NCI-H510A (cell line): ENCODE measurements at places on chromosomes 12 and 14.

- peak; percentile 54 for DNase-seq
Measured at GRCh38 chr12:49189731-49190716, 1.1 kb upstream of the TUBA1A start.

DNA sequence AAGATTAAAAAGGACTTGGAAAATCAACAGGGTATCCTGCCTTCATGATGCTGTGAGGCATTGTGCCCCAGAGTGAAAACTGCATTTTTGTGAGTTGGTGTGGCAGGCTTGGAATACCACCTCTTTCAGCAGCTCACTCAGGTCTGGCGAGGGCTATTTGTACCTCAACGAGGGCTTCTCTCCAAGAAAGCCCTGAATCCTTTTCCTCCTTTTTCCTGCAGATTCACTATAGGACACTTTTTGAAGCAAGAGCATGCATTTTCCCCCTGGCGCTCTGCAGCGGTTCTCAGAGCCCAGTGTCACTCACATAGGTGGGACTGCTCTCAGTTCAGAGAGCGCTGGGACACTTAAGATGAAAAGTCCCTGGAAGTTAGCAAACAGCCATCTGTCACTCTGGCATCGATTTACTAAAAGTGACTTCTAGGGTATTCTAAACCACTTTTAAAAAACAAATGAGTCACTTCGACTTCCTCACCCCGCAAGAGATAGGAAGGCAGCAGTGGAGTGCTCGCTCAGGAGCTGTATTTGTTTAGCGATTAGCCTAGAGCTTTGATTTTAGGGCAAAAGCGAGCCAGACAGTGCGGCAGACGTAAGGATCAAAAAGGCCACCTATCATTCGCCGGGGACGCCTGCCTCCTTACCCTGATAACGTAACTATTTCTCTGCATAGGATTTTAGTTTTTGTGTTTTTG, 782 bp upstream of the LGR5 start:
- no peak for DNase-seq

DNA sequence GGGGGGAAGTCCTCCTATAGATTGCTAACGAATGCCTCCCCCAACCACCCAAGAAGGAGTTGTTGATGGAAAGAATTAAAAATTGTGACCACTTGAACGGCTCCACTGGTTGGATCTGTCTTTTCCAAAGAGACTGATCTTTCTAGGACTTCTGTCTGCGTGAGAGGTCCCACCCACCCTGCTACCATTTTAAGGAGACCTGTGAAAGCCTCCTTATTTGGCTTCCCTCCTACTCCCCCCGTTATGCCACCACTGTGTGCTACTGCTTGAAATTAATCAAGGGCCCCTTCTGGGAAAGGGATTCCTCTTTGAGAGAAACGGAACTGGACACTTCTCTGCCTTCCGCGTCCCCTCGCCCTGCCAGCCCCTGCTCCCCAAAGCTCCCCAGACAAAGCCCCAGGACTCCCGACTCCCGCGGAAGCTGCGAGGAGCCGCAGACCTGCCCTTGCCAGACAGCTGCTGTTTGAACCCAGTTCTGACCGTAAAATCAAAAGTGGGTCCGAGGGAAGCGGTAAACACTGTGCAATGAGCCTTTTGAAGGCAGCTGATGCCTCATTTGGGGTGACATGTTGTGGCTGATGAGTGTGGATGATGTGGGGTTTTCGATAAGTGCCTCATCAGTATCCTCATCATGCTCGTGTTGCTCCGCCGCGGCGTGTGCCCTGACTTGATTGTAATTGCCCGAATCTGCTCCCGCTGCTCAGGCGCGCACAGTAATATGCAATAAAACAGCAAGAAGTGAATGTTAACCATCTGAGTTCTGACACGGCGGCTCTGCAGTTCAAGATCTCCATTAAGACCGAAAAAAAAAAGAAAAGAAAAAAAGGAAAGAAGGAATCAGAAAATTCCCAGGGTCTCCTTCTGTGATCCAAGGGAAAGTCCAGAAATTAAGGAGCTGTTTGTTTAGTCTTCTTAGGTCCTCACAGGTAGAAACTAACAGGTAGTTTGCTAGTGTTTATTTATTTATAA, 48.2 kb downstream of the MBIP start:
- no peak for DNase-seq

DNA sequence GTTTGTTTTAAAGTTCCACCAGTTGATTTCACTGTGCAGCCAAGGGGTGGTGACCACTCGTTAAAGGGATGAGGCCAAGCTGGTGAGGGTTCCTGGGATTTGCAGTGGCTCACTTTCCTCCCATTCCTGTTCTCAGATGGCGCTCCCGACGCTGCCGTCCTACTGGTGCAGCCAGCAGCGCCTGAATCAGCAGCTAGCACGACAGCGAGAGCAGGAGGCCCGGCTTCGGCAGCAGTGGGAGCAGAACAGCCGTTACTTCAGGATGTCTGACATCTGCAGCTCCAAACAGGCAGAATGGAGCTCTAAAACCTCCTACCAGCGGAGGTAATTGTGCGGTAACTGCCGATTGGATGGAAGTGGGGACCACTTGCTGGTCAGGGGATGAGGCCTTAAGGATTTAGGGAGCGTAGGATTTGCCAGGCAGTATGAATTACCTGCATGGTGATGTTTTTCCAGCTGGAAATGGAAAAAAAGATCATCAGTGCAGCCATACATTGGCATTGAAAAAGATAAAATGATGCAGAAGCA, 2.9 kb downstream of the TCHP start:
- DNase-seq: no peak

DNA sequence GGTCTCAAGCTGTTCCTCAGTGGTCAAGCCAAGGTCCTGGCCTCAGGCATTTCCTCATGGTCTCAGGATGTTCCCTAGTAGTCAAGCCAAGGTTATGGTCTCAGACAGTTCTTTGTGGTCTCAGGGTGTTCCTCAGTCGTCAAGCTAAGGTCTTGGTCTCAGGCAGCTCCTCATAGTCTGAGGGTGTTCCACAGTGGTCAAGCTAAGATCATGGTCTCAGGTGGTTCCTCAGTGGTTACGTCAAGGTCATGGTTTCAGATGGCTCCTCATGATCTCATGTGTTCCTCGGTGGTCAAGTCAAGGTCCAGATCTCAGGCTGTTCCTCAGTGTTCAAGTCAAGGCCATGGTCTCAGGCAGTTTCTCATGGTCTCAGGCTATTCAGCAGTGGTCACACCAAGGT, 540.1 kb downstream of the VRK1 start:
- no peak for DNase-seq

DNA sequence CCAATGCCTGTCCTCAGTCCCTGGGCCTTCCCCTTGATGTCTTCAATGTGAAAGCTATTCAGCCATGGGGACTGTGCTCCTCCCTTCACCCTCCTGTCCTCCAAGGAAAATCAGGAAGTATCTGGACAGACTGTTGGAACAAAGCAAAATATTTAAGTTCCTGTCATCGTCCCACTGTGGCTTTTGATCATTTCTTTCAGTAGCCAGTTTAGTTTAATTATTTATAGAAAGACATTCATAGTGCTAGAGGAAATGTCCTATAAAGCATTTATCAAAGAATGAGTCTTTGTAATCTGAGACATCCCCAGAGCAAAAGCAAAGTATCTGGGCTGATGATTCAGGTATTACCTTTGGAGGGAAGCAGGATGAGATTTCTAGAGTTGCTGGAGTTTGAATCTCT, 254.1 kb downstream of the NRXN3 start:
- DNase-seq: no peak

DNA sequence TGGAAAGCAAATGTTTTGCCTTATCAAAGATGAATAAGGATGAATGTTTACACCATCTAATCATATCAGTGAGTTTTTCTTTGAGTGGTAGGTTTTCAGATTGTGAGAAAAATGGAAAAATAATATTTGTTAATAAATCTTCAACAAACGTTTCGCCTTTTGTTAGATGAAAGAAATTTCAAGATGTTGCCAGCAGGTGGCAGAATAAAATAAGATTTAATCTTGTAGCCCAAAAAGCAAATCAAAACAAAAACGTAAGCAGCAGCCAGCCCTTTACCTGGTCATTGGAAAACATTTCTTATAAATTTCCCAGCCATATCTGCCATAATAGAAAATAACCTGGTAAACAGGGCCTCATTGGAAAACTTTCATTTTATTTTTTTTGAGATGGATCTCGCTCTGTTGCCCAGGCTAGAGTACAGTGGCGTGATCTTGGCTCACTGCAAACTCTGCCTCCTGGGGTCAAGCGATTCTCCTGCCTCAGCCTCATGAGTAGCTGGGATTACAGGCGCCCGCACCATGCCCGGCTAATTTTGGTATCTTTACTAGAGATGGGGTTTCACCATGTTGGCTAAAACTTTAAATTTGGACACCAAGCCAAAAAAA, 15.4 kb upstream of the TMEM120B start:
- peak; percentile 6 for DNase-seq

- DNase-seq: no peak
Measured at GRCh38 chr12:52790427-52791270, 5.3 kb downstream of the KRT3 start.

GRCh38 chr12:116673681-116674111, 64.2 kb downstream of the SPRING1 start:
- no peak for DNase-seq

- no peak for DNase-seq
Measured at GRCh38 chr14:65331652-65332051, 80.9 kb upstream of the FUT8 start.

GRCh38 chr12:101792046-101792931, 38.5 kb downstream of the GNPTAB start:
- DNase-seq: no peak

- DNase-seq: no peak
Measured at GRCh38 chr14:33019346-33019745, 80.7 kb downstream of the NPAS3 start.

DNA sequence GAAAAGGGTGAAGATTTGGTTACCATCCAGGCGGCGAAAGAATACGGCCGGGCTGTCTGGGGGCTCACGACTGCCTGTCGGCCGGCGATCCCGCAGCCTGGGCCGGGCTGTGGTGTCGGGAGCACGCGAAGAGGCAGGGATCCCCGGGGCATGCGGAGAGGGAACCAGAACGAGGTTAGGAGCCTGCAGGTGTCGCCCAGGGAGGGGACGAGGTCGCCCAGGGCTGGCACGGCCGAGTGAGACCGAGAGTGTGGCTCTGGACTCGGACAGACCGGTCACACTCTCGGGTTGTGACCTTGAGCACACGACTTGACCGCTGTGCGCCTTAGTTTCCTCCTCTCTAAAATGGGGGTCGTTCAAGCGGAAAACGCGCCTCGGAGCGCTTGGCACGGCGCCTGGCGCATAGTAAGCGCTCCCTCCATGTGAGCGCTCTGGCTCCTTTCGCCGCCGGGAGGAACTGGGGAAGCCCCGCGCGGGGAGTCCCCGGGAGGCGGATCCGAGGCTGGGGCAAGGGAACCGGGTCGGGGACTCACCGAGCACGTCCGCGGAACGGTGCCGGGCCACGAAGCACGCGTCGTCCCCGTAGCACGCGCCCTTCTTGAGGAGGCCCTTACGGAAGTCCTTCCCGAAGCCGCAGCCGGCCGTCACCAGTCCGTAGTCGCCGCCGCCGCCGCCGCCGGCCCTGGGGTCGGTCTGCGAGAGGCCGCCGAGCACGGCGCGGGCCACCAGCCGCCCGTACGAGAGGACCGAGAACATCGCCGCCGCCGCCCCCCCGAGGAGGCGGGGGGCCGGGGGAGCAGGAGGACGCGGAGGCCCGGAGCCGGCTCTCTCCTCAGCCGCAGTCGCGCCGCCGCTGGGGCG, 612 bp downstream of the PPTC7 start:
- DNase-seq: peak; percentile 41
